Head of caudate nucleus (tissue), 42 donors: ENCODE measurements at places on chromosomes 2 and 18.

DNA sequence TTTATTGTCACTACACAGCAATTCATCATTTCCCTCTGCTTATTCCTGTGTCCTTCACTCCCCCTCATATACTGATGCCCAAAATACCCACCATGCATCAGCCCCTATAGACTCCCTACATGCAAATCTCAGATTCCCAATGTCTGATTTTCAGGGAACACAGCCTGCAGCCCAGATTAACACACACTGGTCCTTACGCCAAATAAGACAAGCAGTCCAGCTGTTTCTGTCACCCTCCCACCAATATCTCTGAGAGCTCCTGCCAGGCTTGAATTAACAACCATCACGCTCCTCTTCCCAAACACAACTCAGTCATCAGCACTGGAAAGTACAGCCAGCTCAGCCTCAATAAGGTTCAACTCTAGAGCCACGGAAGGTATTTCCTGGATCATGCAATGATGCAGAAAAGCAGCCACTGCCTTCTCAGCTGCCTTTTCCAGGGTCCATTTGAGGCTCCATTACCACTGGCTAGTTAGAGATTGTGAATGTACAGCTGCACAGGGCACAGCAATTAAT lies 39.0 kb upstream of the SLC35F5 start:
- DNase-seq, result no peak

DNA sequence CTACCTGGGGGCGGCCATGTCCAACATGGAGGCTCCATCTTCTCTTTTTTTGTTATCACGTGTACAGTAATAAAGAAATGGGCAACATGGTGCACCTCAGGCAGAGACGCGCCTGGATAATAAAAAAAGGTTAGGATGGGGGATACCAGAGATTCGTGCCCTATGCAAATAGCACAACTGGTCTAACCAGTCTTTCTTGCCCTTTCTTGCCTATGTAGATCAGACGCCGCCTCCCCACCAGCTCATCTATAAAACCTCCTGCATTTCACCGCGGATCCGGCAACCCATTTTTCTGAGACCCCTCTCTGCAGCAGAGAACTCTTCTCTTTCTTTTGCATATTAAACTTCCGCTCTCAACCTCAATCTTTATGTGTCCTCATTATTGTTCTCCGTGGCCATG lies 68.7 kb downstream of the MYL12B start:
- no peak for DNase-seq

DNA sequence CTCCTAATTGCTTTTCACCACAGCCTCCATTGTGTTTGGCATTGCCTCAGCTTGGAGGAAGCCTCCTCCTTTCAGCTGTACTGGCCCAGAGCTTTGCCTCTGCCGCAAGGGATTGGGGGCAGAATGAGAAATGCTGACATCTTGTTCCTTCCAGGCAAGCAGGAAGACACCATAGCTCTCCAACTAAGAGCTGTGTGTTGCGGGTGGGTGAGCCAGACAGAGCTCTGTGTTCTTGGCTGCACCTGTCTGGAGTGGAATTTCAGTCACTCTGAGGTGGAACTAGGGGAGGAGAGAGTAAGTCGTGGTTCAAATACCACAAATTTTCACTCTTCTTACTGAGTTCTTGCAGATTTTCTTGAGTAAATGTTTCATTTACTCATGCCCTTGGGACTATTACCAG lies 36.6 kb upstream of the KCNF1 start:
- peak; percentile 35 for DNase-seq

DNA sequence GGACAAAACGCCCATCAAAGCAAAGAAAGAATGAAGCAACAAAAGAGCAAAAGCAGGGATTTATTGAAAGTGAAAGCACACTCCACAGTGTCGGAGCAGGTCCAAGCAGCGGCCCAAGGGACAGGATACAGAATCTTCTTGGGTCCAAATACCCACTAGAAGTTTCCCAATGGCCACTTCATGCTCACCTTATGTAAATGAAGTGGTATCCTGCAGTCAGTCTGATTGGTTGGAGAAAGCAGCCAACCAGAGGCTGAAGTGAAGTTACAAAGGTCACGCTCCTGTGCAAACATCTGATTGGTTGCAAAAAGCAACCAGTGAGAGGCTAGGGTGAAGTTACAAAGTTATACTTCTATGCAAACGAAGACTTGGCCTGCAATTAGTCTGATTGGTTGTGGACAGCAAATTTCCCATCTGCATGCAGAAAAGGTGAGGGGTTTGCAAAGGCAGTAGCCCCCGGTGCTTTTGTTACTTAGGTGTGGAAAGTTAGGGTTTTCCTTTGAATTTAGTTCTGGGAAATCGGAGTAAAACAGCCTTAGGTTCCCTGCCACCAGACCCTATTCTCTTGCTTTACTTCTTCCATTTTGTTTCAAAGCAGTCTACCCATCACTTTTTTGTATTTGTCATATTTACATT lies 12.9 kb downstream of the DUSP19 start:
- no peak for DNase-seq

DNA sequence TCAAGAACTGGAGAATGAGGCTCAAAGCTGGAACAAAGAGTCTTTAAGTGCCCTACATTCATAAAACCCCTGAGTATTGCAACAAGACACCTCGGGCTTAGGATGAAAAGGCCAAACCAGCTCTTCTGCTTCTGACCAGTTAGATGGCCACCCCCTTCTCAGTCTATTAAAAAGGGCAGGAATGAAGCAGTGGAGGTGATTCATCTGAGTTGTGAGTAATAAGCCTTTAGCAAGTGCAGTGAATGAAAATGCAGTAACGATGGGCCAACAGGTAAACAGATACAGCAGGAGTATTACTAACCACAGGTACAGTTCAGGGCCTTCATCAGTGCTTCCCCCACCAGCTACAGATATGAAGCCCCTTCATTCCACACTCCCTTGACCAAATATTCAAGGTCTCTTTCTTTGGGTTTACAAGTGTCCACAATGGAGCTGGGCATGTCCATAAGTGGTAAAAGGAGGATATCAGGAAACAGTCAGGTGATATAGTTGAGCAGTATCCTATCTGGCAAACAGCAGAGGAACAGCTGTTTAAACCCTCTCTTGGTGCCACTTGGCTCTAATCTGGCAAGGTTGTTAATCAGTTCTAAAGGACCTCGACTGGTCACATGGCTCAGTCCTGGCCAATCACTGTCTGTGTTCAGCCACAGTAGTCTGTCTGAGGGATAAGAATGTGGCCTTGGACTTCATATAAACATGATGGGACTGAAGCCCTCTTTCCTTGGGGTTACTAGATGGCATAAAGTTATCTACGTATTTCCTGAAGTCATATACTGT lies 17.8 kb downstream of the SERPINB13 start:
- no peak for DNase-seq

GRCh38 chr2:183059561-183059960 lies 19.0 kb upstream of the DUSP19 start:
- no peak for DNase-seq

DNA sequence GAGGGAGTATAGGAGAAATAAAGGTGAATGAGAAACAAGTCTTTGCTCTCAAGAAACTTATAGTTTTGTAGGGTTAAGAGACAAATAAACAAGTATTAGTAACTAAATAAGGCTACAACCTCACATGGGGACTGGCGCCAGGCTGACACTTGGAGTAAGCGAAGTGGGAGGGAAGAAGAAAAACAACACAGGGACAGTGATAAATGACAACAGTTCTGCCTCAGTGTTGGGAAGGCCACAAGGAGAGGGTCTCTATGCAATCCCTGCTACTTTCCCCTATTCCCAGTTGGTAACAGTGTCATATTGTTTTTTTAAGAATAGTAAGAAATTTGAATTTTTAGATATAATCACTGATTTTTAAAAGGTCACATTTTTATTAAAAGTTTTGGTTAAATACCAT lies 4.0 kb downstream of the APLF start:
- DNase-seq, result no peak

- no peak for DNase-seq
Measured at GRCh38 chr2:132422736-132423135, 6.1 kb downstream of the GPR39 start.

DNA sequence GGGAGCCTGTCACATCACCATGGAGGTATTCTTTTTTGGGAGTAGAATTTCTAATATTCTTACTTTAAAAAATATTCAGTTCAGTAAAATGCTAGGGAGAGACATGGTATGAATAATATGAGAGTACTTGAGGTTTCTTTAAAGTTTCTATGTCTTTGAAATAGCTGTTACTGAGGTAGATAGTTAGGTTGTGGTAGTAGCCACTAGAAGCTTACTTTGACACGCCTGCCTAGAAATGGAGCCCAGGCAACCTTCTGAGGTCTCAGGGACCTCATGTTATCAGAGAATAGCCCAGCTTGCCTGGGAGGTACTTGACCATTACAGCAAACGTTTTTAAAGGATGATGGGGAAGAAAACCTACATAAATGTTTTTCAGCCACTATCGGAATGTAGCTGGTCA lies 131.2 kb downstream of the AGPS start:
- no peak for DNase-seq

DNA sequence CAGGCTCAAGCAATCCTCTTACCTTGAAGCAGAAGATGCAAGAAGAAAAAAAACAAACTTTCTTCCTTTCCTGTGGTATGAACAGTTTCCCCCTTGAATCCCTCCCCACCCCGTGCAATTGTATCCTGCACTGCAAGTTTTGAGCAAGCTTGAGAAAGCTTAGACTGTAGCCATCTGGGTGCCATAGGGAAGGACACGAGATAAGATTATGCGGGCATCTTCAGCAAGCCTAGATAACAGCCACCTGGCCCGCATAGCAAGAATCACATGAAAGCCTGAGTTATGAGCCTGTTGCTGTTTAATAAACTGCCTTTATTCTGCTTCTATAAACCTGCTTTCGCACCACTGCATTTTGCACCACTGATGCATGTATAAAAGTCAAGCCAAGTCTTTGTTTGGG lies 27.3 kb upstream of the CDCA7 start:
- DNase-seq, result no peak

DNA sequence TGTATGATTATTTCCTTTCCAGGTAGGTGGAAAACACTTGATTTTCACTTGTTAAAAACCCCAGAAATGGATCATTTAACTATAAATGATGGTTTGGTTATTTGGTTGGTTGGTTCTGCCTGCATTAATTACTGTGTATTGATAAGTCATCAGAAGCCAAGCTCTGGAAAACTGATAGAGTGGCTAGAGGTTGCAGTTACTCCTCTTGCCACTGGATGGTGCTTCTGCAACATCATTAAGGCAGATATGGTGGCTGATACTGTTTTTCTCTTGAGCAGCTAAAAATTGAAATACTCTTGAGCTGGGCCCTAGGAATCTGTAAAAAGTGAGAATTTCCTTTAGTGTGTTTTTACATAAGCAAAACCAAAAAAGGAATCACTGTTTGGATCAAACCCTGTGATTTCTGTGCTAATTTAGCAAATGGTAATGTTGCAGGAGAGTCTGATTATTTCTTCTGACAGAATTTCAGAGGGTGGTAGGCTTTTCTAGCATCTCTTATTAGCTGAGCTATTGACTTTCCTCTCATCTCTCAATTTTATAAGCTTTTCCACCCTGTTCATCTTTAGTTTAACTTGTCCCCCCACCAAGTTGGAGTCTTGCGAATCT lies 54.3 kb downstream of the RAB10 start:
- peak; percentile 38 for DNase-seq

- no peak for DNase-seq
Measured at GRCh38 chr2:25617948-25618646, 55.3 kb downstream of the DTNB start.

DNA sequence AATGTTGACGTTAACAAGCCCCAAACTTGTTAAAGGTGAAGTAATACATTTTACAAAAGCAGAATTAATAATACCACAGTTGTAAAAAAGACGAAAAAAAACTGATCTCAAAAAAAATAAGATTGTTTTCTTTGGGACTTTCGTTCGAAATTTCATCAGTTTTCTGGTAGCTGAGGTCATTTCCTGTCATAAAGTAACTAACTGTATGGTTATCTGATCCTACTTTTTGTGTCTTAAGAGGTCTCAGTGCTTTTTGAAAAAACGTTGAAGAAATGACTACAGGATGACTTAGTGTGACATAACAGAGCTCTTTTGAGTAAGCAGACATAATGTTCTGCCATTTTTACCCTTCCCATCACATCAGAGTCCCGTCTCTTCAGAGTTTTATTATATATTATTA lies 79.3 kb downstream of the BIRC6 start:
- no peak for DNase-seq

GRCh38 chr18:11851806-11852337 lies 659 bp downstream of the CHMP1B start:
- no peak for DNase-seq

- no peak for DNase-seq
Measured at GRCh38 chr2:8573234-8573941, 108.5 kb upstream of the ID2 start.

DNA sequence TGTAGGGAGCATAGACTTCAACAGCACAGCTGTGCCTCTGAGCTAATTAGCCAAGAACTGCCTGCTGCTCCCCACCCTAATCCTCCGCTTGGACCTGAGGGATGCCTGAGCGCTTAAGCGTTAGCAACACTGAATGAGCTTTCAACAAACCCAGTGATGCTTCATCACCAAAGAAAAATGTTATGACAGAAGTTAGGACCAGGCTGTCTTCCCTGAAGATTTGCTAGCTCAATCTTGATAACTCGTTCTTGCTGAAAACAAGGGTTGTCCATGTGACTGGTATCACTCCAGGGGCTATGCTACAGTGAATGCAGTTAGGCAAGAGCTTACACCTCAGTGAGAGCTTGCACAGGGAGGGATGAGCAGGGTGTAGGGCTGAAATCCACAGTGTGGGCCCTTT lies 190.7 kb upstream of the SIX2 start:
- DNase-seq, result no peak

- no peak for DNase-seq
Measured at GRCh38 chr2:42764901-42765300, 966 bp upstream of the OXER1 start.

DNA sequence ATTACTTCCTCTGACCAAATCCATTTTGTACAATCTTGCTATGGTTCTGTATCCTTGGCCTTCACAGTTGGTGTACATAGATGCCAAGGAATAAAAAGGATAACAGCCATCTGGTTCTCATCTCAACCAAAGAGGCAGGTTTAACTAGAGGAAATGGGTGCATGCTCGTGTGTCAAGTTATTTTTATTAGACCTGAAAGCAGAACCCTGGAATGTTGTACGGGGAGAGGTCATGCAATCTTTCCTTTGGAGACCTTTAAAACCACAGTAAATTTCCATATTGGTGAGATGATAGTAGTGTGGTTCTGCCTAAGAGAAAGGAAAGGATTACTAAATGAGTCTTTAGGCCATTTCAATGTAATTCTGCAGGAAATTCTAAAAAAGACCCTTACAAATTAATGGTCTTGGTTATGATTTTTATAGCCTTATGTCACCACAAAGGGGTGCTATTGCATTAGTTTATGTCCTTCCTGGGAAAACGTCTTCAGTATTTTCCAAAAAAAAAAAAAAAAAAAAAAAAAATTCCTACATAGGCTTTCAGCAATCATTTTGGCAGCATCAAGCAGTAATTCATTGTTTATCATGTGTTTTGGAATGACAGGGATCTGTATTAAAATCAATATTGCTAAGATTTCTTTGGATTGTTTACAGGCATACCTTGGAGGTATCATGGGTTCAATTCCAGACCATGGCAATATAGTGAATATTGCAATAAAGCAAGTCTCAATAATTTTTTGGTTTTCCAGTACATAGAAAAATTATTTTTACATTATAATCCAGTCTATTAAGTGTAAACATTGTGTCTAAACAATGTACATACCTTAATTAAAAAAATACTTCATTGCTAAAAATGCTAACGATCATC lies 270.8 kb downstream of the NYAP2 start:
- DNase-seq, result no peak

- no peak for DNase-seq
Measured at GRCh38 chr2:169716938-169717690, 16.5 kb upstream of the KLHL23 start.
